ENCODE measurements at places on chromosomes 1 and 21.

DNA sequence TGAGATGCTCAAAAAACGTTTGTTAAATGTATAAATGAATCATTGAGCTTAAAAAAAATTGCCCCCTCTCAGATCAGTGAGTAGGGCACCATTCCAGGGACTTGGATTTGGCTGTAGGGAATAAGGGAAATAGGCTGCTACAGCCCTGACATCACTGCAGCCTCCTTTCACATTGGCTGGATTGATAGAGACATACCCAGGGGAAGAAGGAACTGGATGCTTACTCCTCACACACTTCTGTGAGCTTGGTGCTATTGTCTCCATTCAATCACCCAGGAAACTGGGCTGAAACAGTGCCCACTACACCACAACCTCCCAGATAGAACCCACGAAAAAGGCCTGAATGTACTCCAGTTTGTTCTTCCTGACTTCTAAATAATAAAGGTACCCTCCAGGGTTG, 87.2 kb downstream of the TGFBR3 start:
- DNase-seq: no peak

DNA sequence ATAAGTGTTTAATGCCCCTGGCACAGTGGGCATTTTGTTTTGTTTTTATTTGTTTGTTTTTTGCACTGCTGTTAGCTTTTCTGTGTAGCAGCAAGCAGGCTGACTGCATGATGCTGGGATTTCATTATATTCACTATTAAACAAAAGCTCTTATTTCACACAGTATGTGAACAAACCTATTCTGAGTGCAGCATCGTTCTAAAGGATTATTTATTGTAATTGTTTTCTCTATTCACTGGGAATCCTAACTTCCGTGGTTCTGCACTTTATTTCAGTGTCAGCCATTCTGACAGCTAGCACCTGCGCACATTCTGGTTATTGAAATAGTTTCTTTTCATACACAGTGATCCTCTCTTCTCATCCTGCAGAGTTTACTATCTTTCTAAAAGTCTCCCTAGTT, 595.0 kb downstream of the NEGR1 start:
- DNase-seq: no peak

- DNase-seq: no peak
These were observed 117.7 kb downstream of the SLC45A1 start for GRCh38 chr1:8435569-8436071.

GRCh38 chr21:43903451-43904091, 38.5 kb downstream of the AGPAT3 start:
- no peak for DNase-seq

DNA sequence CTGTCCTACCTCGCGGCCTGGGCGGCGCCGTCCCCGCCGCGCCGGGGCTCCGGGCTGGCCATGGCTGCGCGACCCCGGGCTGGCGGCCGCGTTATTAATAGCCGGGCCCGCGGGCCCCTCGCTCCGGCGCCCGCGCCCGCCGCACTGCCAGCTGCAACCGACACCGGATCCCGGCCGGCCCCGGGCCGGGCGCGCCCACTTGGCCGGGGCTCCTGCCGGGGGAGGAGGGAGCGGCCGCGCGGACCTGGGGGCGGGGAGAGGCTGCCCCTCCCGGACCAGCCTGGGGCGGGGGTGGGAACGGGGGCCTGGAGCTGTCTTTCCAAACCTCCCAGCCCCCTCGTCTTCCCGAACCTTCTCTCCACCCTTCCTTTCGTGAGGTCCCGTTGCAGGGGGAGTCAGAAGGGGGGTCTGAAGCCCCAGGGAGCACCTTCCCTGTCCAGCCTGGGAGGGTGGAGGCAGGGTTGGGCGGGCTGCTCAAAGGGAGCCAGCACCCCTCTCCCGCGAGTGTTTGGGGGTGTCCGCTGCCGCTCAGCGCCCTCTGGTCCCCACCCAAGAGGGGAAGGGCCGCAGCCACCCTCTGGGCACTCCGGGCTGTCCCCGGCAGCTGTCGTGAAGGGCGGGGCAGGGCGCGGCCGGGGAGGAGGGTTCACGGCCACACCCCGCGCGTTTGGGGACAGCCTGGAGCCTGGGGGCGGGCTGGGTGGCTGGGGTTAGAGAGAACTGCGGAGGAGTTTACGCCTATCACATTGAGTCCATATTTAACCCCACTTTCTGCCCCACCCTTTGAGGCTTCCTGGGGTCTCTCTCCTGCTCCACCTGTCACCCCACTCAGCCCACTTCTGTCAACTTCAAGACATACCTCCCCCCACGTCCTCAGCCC, at the start of gene SYNC:
Gene SYNC (minus strand): TSS at position 172 of the 880 bp plus-strand sequence. CDS start 110 bp downstream, at position 62.
- DNase-seq: peak; percentile 18

DNA sequence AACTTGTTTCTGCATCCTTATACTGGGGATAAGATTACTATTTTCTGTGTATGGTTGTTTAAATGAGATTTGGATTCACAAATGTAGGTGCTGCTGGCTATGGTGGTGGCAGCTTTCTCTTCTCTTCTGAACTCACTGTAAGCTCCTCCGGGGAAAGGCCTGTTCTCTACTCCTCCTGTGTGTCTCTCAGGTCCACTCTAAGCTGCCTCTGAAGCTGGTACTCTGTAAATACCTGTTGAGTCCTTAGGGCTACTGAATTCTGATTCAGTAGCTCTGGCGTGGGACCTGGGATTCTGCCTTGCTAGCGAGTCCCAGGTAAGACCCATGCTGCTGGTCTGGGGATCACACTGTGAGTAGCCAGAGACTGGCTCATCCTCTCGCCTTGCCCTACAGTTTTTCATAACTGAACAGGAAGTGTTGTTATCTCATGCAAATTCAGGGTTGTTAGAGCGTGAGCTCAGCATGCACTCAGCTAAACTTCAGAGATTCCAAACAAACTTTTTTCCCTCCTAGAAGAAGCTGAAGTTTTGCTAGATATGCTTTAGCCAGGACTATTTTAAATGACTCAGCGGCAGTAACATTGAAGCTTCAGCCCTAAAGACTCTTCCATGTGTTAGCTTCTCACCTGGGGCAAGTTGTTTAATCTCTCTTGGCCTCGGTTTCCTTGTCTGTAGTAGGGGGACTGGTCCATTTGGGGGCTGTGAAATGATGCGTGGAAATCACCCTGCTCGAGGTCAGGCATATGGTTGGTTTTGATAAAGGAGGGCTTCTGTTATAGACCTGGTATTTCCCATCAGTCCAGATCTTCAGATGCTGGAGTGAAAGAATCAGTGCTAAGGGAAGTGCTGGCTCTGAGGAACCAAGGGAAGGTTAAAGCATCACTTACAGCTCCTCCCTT, 271.5 kb upstream of the TMEM51 start:
- DNase-seq: no peak

GRCh38 chr1:10525208-10525607, 50.5 kb downstream of the PEX14 start:
- no peak for DNase-seq

Data from endothelial cell (in vitro differentiated cells).